ENCODE measurements at places on chromosomes 11 and 22.

DNA sequence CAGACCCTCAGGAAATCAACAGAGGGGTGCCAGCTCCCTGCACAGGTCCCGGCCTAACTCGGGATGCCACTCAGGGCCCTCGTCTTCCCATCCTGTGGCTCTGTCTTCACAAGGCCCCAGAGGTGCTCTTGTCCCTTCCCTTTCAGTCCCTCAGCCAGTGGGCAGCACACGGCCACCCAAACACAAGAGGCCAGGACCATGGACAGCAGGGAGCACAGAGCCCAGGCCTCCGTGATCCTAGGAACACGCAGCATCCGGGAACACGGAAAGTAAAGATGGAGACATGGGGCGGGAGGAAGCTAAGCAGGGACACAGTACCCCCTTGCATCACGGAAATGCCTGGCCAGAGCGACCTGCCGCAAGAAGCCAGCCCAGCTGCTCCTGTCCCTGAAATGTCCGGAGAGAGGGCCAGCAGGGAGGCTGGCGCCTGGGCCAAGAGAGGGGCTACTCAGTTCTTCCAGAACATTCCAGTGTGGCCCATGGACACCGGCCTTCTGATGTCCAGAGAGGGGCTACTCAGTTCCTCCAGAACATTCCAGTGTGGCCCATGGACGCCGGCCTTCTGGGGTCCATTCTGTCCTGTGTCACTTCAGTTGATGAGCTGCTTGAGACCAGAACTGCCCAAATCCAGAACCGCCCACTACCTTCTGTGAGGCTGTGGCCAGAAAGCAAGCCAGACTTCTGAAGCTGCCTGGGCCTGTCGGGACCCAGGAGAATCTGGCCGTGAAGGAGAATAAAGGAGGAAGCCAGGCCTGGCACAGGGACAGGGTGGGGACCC lies 274.0 kb downstream of the BRD1 start:
- DNase-seq, result no peak

GRCh38 chr11:95070471-95070870 lies 3.8 kb downstream of the SRSF8 start:
- DNase-seq, result no peak

GRCh38 chr22:37148031-37148651 lies 1.6 kb downstream of the IL2RB start:
- no peak for DNase-seq

GRCh38 chr22:24496661-24497060 lies 1.5 kb downstream of the UPB1 start:
- DNase-seq, result no peak

GRCh38 chr11:27355575-27356104 lies 7.4 kb downstream of the CCDC34 start:
- no peak for DNase-seq

- no peak for DNase-seq
Measured at GRCh38 chr22:22817468-22818201, 70.0 kb upstream of the IGLL5 start.

DNA sequence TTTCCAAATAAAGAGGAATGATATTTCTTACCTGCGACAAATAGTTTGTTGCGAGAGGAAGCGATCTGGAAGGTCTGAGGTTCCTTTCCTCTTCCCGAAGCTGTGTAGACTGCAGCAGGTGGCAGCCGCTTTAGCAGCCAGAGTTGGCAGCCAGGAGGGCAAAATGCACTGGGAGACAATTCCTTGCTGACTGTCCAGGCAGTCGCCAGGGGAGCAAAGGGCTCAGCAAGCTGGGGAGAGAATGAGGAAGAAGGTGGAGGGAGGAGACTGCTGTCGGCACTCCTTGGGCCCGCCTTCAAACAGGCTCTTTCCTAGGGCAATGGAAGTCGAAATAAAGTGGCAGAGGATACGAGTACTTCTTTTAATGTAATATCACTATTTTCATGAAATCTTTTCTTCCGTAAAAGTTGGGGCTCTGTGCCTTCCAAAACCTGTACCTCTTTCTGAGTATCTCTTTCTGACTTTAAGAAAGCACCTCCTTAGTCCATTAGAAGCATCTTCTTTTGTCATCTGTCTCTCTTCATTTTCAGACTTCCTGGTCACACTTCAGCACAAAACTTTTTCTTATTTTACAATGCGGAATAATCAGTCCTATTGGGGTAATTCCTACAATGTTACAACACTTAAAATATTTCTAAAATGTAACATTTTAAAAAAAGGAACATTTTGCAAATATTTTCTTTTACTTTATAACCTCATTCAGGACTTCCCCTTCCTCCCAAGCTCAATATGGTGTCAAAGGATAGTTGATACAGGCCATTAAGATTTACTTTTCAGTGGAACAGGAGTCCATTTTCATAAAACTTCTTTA lies at the start of gene IL18:
TSS of gene IL18 (minus strand) at position 220 of the 811 bp plus-strand sequence. CDS start 9,041 bp downstream, outside the sequence.
- no peak for DNase-seq
